Esophagus squamous epithelium (tissue), 5 donors: ENCODE measurements at places on chromosomes 4 and X.

- DNase-seq = no peak
Observed at GRCh38 chr4:175459571-175459970, 352.5 kb downstream of the GPM6A start.

- no peak for DNase-seq
Observed at GRCh38 chrX:40883021-40883619, 147.8 kb upstream of the MED14 start.

DNA sequence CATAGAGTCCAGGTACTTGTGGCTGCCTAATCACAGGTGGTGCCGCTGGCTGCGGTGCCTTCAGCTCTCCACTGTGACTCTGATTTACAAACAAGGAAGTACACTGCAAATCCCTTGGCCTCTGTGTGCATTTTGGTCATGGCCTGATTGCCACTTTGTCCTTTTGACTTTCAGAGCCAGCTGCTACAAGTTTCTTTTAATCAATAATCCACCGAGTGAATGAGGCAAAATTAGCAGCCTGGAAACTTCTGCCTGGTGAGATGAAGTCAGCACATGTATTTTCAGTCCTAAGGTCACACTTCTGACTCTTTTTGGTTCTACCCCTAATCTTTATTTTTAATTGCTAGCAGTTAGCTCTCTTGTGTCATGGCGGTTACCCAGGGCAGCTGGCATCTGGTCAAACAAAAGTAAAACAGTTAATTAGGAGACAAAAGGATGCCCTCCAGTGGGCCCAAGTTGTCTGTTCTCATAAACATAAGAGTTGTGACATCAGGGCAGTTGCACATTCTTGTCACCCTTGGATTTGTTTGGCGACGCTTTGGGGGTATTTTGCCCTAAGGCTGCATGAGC, 62.3 kb upstream of the LNX1 start:
- no peak for DNase-seq

- DNase-seq = no peak
Observed at GRCh38 chr4:22999419-22999818, 306.7 kb downstream of the GBA3 start.

GRCh38 chrX:46627711-46628419, 54.3 kb downstream of the CHST7 start:
- DNase-seq = no peak

DNA sequence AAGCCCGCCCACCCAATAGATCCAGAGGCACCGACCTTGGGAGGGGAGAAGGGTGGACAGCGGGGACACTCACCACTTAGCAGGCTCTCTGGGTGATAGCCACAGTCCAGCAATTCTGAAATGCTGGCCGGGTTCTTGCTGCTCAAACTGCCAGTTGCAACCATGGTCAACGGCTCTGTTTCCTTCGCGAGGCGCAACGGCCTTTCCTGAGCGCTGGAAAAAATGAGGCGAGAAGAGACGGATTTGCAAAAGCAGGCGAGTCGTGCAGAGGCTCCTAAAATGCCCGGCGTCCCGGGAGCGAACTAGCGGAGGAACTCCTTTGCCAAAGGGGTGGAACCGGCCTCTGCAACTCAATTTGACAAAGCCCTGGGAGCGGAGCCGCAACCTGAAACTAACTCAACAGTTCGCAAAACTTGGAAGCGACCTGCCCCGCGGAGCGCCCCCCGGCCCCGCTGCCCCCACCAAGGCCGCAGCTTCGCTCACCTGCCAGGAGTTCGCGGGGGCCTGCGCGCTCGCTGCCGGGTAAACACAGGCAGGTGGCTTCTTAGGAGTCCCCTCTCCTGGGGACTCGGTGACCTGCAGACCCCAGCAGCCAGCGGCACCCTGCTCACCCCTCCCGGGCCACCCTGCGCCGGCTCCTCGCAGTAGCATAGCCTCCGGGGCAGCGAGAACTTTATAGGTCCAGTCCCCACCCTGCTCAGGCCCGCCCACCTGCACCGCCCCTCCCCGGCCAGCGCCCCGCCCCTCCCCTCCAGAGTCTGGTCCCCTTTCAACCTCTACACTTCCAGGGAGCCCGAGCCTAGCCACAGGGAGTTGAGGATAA, at the start of gene DDIT4L:
TSS of gene DDIT4L (minus strand) at position 649 of the 823 bp plus-strand sequence. CDS start at position 164, 485 bp downstream.
- DNase-seq = no peak

DNA sequence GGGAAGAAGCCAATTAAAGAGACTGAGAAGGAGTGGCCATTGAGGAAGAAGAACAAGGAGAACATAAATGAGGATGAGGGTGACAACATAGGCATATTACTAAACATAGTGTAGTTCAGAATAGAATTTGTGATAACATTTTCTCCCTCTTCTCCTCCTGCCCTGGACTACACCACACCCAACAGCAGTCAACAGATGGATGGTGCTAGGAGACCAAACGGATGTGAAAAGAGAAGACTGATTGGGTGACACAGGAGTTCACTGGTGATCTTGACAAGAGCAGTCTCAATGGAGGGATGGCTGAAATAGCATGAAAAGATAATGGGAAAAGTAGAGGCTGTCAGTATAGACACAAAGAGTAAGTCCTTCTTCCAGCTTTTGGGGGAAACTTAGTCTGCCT, 226.5 kb upstream of the FGF13 start:
- DNase-seq = no peak

DNA sequence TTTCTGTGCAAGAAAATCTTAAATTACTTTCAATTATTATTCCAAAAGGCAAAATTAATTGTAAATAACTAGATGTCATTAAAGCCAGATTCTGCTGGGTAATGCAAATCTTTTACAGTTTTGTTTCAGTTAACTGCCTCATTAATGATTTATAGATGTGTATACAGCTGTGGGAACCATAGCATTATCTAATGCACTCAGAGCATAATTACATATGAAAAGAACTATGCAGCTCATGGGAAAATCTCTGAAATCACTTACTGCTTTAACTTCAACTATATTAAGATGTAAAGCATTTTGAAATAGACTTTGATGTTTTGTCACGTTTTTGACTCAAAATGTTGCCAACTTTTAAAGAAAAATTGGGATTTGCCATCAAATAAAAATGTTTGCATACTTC, 630.3 kb upstream of the KLHL4 start:
- no peak for DNase-seq

- no peak for DNase-seq
Observed at GRCh38 chrX:22758807-22759481, 240.8 kb upstream of the DDX53 start.

- no peak for DNase-seq
Observed at GRCh38 chr4:110589297-110589696, 33.6 kb downstream of the PITX2 start.

DNA sequence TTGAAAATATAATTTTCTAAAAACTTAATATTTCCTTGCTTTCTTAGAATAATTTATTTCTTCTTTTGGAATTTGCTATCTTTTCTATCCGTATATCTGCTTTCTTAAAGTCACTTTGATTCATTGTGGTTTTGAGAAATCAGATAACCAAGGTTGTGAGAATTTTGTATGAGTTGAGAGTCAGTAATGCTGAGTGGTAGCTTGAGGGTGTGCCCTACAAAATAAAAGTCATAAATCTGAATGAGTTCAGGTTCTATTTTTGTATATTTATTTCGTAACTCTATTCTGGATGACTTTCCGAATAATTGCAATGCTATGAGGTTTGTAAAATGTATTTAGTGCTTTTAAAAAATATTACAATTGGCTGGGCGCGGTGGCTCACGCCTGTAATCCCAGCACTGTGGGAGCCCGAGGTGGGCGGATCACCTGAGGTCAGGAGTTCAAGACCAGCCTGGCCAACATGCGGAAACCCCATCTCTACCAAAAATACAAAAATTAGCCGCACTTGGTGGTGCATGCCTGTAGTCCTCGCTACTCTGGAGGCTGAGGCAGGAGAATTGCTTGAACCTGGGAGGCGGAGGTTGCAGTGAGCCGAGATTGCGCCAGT, 8.9 kb downstream of the COPS4 start:
- no peak for DNase-seq

- DNase-seq = no peak
Observed at GRCh38 chrX:68880846-68881552, 52.2 kb downstream of the EFNB1 start.

- no peak for DNase-seq
Observed at GRCh38 chr4:89111833-89112563, 665 bp downstream of the TIGD2 start.

GRCh38 chrX:70762285-70762684, 146.2 kb downstream of the TEX11 start:
- DNase-seq = no peak

- DNase-seq = no peak
Observed at GRCh38 chr4:56953680-56954520, 23.5 kb downstream of the NOA1 start.

GRCh38 chr4:52726826-52727580, 24.2 kb downstream of the ERVMER34-1 start:
- no peak for DNase-seq

- DNase-seq = no peak
Observed at GRCh38 chr4:112381996-112382692, 85.0 kb downstream of the ALPK1 start.

- DNase-seq = no peak
Observed at GRCh38 chrX:109997786-109998452, 5.0 kb upstream of the TMEM164 start.

DNA sequence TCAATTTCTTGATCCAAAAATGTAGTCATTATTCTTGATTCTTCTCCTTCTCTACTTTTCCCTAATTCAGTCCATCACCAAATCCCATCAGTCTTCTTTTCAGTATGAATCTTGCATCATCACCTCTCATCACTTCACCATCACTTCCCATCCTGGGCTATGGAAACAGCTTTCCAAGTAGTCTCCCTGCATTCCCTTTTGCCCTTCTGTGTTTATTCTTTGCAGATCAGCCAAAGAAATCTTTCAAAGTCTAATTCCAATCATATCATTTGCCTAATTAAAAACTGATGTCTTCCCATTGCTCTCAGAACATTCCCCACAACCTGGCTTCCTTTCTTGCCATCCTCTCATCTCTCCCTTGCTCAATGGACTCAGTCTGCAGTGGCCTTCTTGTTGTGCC, 201.7 kb upstream of the ADAMTS3 start:
- DNase-seq = no peak

DNA sequence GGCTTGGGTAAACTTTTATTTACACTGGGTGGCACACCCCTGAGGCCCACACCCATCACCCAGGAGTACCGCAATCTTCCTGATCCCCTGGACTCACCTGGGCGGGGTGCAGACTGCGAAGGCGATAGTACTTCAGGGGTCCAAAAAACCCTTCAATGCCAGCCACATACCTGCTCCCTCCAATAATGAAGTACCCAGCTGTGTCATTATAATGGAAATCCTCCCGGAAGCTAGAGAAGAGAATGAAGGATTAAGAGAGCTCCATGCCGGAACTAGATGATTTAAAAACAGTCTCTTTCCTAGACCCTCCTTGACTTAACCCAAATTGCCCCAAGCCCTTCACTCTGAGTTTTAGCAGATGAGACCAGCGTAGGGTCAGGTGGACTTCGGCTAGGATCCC, 40.9 kb downstream of the SEL1L3 start:
- DNase-seq = no peak

GRCh38 chrX:19795307-19795706, 92.1 kb downstream of the SH3KBP1 start:
- no peak for DNase-seq

DNA sequence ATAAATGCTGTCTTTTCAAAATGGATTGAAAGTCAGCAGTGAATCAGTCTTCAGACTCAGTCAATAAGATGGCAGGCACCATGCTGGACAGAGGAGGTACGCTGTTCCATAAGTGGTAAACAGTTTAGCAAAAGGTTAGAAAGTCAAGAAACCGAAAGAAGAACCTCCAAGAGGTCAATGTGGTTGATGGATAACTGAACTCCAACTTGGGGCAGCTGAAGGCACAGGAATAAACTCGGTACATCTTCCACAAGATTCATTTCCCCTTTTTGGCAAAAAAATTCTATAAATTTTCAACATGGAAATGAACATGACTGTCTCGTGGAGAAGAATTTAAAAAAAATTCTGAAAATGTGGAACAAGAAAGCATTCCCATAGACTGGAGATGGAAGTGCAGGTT, 18.4 kb upstream of the SEL1L3 start:
- DNase-seq = no peak

DNA sequence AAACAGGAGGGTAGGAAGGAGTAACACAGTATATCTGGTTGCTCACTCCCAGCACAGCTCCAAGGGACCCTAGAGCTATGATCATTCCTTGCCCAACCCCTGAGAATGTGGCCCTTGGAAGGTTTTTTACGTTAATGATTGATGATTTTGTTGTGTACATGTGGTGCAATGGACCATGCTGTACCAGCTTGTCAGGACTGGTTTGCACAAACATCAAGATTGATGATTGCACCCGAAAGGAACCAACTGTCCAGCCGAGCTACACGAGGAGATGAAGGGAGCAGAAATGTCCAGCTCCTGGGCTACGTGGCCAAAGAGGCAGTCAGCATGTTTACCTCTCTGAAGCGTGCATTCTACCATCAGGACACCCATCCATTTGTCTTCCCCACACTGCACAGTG, 83.2 kb upstream of the USP9X start:
- no peak for DNase-seq

DNA sequence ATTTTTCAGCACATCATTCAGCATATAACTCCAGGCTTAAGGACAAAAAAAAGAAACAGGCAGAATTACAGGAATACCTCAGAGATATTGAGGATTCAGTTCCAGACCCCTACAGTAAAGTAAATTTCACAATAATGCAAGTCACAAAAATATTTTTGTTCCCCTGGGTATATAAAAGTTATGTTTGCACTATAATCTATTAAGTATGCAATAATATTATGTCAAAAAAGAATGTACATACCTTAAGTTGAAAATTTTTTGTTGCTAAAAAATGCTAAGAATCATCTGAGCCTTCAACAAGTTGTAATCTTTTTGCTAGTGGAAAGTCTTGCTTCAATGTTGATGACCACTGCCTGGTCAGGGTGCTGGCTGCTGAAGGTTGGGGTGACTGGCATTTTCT, 2532.5 kb downstream of the ARAP2 start:
- no peak for DNase-seq

DNA sequence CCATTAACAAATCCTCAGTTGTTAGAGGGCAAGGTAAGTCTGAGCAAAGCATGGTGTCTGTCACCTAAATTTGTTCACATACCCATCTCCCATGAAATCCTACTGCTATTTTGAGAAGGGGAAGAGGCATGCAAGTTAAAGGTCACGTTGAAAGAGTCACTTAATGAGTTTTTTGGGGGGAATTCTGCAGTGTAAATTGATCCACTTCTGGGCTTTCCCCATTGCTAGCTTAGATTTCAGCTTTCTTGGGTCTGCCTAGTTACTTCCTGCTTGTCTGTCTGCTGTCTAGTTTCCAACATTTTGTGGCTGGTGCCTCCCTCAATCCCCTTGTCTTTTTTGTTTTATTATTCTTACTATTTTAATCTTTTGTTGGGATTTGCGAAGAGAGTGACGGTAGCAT, 32.0 kb downstream of the CEP135 start:
- no peak for DNase-seq
